Right ventricle myocardium inferior (tissue), 1 donor: ENCODE measurements at places on chromosomes 11 and 22.

- DNase-seq, result no peak
Observed at GRCh38 chr11:18749681-18750319, 23.8 kb upstream of the IGSF22 start.

- DNase-seq, result no peak
Observed at GRCh38 chr11:109731451-109731850, 309.5 kb downstream of the C11orf87 start.

DNA sequence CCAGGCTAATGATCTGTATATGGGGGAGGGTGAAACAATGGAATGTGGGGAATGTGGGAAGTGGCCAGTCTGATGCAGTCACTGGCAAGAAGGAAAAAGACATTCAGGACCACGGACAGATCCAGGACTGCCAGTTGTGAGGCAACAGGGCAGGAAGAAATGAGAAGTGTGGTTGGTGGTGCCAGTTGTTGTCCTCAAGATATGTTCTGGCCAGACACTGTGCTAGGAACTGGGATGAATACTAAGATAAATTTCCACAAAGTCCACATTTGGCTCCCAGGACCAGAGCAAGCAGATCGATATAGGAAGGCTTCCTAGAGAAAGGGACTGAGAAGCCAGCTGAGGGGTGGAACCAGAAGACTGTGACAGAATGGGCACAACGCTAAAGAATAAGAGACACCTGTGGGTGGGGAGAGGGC lies 6.8 kb upstream of the TPBGL start:
- no peak for DNase-seq

DNA sequence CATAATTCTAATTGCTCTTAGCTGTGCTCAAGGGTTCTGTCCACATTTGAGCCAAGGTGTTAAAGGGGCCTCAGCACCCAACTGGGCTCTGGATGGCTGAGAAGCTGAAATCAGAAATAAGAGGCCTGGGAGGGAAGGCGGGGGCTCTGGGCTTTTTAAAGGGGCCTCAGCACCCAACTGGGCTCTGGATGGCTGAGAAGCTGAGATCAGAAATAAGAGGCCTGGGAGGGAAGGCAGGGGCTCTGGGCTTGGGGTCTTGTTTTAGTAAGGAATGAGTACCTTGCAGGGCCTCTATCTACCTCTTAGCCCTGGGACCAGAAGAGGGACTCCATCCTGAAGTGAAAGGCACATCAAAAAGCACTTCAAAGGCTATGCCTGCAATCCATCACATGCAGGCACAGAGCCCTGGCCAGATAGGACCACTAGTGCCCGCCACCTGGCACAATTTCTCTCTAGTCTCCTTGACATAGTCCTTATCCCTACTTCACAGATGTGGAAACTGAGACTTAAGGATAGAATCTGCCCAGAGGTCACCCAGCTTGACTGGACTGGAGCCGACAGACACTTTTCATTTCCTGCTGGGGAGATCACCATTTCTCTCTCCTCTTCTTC lies 35.6 kb downstream of the DKK3 start:
- no peak for DNase-seq
